Stimulated activated CD8-positive, alpha-beta memory T cell treated with anti-CD3 and anti-CD28 coated beads, Interleukin-15, amount 100 ng/mL, for 4 hours (primary cell): ENCODE measurements at places on chromosomes 12 and 14.

DNA sequence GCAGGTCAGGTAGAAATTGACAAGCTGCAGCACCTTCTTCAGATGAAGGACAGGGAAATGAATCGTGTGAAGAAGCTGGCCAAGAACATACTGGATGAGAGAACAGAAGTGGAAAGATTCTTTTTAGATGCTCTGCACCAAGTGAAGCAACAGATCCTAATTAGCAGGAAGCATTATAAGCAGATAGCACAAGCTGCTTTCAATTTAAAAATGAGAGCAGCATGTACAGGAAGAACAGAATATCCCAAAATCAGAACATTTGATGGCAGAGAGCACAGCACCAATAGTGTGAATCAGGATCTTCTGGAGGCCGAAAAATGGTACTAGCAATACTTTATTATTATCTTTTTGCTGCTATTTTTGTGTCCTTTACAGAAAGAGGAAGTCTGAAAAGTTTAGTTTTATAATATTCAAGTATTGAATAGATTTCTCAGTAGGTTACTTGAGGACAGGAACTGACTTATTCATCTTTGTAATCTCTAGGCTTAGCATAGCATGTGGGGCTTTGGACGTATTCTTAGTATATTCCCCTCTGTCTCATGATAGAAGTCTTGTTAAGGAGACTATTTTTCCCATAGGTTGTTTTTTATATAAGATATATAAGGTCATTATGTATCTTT lies 30.8 kb downstream of the BBOF1 start:
- no peak for DNase-seq

DNA sequence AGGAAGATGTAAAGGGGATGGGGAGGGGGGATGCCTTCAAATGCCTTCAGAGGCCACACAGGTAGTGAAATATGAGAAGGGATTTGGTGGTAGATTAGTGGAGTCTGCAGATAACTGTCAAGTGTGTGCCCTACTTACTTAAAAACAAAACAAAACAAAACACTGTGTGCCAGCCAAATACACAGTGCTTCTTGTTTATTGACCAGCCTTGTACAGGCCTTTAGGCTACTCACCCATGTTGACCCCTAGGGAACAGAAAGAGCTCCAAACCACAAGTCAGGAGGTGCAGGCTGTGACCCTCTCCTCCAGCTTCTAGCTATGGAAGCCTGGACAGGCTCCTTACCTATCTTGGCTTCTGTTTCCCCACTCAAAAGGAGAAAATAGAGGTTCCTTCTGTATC lies 562.0 kb downstream of the ETNK1 start:
- no peak for DNase-seq

- no peak for DNase-seq
Observed at GRCh38 chr12:12357719-12358461, 1.0 kb downstream of the BORCS5 start.

DNA sequence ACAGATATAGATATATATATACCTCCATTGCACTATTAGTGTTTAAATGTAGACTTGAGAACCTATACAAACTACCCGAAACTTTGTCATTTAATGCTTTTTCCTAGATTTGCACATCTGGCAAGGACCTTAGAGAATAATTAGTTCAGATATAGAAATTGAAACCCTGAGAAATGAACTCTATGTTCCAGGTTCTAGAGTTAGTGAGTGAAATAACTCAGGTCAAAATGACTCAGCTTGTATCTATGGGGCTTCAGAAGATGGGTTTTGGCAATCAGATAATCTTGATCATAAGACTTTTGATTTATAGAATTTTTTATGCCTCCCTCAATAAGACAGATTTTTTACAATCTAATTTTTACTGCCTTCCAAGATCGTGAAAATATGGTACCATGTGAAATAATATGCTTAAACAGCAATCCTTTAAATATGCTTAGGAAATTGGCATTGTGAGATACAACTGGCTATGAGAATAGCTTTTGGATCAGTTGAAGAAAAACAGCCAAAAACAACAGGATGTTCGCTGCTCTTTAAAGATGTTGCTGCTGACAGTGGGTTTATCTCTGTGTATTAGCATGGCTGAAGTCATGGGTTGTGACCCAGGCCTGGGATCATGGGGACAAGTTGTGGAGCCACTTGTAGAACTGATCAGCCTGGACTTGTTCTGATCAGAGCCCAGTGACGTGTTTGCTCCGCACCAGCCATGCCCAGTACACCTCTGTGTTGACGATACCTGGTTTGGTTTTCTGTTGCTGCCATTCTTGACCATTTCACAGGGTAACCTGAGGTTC lies 63.6 kb downstream of the TTLL5 start:
- DNase-seq = no peak

GRCh38 chr14:84107835-84108343 lies 1422.1 kb upstream of the FLRT2 start:
- DNase-seq = no peak

- no peak for DNase-seq
Observed at GRCh38 chr12:130608132-130608531, 108.0 kb downstream of the RIMBP2 start.

DNA sequence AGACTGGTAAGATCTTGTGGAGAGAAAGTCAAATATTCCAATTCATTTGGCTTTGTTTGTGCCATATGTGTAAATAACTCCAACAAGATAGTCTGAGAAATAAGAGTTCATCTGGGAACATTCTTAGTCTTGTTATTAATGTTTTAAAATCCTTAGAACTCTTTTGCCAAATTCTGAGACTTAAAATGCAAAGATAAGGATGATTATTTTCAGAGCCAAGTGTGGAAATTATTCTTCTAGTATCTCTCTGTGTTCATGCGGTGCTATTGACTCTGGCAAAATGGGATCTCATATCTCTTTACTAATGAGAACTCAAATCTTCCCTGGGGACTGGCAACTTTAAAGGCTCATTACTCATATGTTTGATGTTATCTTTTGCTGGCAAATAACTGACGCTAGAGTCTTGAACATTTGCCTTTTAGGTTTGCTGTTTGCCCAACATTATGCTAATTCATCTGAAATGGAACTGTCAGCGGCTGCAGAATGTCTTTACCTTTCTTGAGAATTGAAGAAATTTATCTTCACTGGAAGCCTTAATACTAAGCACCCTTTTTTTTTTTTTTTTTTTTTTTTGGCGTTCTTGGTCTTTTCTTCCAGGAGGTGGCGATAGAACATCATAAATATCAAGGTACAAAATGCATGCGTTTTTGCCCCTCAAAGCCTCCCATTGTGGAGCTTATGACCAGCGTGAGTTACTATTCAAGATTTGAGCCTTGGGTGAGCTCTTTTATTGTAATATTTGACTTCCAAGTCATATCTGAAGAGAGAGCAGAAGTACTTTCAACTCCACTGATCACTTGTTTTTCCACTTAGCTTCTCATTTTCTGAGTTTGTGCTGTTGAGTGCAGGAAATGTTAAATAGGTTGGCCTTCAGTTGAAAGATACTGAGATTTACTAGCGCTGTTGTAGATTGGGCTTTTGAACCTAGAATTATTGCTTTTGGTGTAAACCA lies 86.5 kb downstream of the CAND1 start:
- no peak for DNase-seq

DNA sequence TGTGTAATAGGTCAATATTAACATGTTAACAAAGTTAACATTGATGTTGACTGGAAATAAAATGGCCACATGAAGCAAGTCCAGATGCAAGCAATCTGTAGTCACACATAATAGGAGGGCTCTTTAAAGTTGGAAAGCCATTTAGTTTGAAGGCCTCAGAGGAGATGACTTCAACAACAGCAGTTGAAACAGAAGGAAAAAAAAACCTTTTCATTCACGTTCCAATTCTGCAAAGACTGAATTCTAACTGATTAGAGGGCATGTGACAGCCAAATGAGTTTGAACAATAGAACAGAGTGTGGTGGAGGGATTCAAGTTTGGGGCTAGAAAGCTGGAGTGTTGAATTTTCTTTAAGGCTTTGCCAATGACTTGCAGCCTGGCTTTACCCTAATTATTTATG lies 41.5 kb upstream of the DAAM1 start:
- DNase-seq = no peak

DNA sequence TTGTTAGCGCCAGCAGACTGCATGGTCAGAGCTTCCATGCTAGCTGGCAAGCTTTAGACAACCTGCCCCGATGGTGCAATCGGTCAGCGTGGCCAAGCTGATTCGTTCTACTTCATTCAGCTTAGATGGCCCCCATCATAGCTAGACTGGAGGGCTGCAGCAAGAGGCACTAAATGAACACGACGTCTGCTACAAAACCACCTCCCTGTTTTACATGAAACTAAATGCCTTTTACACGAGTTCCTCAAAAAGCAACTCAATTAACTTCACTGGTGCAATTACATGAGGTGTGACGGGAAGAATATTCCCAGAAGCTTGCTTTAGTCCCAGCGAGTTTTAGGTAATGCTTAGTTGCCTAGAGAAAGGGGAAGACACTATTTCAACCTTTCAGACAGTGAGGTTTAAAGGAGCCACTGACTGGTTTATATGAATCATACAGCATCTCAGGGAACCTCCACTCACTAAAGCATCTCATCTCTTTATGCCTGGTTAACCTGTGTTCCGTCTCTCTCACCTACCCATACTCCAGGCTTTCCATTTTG lies 8.4 kb downstream of the NIN start:
- no peak for DNase-seq

DNA sequence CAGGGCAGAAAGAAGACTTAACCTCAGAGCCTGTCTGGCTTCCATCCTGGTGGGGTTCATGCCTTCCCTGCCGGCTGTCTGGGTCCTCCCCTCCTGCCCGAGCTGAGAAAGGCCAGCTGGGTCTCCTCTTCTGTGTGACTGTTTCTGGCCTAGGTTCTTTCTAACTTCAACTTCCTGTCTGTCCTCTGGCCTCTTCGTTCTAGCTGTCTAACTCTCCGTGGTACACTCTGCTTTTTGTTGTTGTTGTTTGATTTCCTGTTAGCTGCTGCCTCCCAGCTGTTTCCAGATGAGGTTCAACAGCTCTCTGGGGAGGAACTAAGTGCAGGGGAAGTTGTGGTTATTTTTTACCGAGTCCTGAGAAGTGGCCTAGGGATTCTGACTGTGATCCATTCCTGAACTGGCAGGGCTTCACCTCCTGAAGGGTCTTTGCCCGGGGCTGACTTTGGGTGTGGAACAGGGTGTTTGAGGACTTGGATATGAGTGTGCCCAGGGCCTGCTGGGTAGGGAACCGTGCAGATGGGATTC lies 3.2 kb downstream of the MLXIP start:
- no peak for DNase-seq

- no peak for DNase-seq
Observed at GRCh38 chr14:95265106-95266094, 54.3 kb downstream of the CLMN start.

DNA sequence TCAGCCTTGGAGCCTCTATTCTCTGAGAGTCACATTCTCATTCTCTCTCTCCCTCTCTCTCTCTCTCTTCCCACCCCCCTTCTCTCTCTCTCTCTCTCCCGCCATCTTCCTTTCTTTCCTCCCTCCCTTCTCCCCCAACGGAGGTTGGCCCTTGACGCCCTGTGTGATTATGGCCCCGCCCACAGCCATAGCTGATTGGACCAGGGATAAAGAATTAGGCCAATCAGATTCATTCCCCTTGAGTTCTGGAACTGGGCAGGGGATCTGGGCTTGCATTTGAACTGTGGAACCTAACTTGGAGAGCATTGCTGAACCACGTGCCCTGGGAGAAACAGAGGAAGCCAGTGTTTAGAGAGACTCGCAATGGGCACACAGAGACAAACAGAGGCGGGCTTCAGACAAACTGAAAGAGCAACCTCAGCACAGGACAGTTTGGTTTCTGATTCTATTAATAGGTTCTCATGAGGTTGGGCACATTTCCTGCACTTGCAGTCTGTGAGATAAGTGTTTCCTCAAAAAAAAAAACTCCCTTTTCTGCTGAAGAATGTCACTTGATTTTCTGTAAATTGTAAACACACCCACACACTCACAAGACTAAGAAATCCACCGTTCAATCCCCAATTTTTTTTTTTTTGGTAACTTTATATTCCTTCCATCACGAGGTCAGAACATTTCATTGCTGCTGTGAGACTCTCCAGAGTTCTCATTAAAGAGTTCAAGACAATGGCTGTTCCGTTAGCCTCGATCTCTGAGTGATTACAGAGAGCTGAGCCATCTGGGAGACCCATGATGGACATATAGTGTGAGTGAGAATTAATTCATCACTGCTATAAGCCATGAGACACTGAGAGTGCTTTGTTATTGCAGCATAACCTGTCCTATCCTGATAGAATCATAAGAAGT lies 3.5 kb upstream of the P2RX7 start:
- peak; percentile 78 for DNase-seq

DNA sequence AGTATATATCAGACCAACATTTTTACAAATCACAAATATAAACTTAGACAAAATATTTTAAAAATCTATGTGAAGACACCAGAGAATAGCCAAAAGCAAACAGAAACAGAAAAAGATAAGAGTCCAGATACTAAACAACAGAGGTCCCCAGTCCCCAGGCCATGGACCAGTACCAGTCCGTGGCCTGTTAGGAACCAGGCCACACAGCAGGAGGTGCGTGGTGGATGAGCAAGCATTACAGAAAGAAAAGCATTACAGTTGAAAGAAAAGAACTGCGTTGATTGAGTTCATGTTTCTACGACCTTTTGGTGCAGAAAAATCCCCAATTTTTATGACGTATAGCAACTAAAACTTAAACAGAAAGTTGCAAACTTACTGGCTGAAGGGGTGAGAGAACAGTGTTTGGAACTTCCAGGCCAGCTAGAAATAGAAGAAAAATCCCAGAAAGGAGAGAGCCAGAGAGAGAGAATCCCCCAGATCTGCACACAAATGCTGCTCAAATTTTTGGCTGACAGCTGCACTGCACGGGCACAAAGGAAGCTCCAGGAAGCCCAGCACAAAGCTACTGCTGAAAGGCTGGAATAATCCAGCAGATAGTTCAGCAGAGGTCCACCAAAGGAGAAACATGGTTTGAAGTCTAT lies 159.6 kb upstream of the C14orf180 start:
- no peak for DNase-seq

- no peak for DNase-seq
Observed at GRCh38 chr12:25985316-25986175, 27.1 kb downstream of the RASSF8 start.

GRCh38 chr12:85956081-85956480 lies 82.0 kb downstream of the NTS start:
- no peak for DNase-seq

DNA sequence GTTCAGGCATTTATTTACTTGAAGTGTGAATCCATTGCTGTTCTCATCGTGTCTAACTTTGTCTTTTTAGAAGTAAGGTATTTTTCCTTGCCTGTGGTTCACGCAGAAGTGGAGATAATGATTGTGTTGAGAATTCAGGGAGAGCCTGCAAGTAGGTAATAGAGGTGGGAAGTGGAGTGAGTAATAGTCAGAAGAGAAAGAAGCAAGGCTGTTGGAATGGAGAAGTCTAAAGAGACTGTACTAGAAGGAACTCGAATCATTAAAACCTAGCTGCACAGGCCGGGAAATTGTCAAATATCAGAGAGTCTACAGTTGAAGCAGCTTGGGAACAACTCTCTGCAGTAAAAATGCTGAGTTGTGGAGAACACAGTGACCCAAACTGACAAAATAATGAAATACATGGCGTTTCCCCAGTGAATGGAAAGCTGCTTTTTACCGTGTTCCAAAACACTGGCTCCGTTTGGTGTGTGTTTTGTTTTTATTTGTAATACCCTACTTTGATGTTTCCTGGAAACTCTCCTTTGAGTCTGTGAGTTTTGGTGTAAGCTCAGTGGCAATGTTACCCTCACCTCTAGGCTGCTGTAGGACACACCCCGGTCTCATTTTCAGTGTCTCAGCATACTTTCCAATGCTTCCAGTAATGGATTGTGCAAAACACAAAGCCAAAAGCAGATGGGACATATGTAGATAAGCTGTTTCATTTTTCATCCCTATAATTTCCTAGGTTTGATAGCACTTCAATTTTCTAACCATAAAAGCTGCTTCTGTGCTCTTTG lies 146.6 kb downstream of the CRADD start:
- DNase-seq = no peak

GRCh38 chr14:95128140-95128539 lies 29.2 kb downstream of the DICER1 start:
- no peak for DNase-seq
